ENCODE measurements at places on chromosomes 4 and X.

- no peak for DNase-seq
Observed at GRCh38 chr4:146333187-146333894, 119.0 kb downstream of the REELD1 start.

GRCh38 chrX:95903975-95904374, 780.7 kb upstream of the DIAPH2 start:
- DNase-seq: no peak

- no peak for DNase-seq
Observed at GRCh38 chr4:7630568-7631287, 196.0 kb upstream of the PSAPL1 start.

- DNase-seq: no peak
Observed at GRCh38 chr4:185134307-185134869, 8.7 kb upstream of the SLC25A4 start.

DNA sequence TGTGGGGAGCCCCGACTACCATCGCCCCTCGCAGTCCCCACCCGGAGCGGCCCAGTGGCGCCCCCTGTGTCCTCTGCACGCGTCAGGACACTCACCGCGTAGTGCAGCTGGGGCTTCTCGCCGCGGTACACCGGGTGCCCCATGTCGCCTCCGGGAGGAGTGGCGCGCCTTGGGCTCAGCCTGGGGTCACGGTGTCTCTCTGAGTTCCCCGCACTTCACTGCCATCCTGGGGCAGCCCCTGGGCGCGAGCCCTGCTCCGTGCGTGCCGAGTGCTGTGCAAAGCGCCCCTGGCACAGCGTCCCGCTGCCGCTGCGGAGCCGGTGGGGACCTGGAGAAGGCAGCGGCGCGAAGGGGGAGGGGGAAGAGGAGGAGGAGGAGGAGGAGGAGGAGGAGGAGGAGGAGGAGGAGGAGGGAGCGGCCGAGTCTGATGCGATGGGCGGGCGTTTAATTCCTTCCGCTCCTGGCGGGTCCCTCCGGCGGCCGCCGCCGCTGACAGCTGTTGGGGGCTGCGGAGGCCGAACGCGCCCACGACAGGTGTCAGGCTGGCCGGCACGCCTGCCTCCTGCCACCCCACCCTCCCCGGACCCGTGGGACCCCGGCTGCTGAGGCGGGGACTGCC, 134.3 kb downstream of the AMELX start:
- DNase-seq: no peak

DNA sequence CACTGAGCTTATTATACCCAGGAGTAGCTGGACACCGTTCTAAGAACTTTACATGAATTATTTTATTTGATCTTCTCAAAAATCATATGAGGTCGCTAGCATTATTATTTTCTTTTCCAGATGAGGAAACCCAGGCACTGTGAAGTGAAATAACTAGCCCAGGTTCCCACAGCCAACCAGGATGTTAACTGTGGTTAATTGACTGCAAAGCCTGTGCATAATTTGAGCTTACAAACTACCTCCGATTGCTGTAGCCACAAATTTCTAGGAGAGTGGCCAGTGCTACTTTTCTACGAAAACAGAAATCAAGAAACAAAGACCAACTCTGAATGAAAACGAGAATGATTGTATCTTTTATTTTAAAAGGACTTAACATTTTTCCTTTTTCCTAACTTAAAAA, 27.2 kb downstream of the SPRY1 start:
- no peak for DNase-seq

DNA sequence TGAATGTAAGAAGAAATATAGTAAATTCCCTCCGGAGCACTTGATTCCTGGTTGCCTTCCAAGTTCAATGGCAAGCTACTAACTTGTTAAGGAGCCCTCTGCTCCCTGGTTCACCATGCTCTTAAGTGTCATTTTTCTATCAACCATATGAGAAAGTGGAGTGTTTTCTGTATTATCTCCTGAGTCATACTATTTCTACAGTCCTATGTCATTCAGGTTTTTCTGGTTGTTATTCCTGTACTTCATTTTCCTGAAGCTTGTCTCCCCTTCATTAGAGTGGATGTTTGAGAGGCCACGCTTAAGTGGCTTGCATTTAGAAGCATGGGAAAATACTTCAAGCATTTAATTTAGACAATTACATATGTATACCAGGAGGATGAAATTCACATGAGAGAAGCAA, 14.7 kb upstream of the EPGN start:
- no peak for DNase-seq

GRCh38 chrX:154417157-154417556, 5.8 kb downstream of the TAFAZZIN start:
- no peak for DNase-seq

DNA sequence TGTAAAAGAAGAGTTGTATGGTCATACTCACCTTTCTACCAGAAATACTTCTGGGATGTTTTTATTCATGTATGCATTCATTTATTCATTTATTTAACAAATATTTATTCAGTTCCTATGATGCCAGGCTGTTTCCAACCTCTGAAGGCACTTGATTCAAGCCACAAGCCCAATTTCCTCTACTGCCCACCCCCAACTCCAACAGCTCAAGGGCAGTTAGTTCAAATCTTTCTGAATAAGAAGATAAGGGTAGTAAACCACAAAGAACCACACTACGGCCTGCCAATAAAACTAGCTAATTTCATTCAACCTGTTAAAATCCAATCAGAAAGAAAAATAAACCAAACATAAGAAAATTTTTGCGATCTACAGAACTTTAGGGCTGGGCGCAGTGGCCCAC, 31.2 kb downstream of the LRBA start:
- DNase-seq: no peak

- no peak for DNase-seq
Observed at GRCh38 chr4:184968784-184969201, 49.5 kb upstream of the HELT start.

DNA sequence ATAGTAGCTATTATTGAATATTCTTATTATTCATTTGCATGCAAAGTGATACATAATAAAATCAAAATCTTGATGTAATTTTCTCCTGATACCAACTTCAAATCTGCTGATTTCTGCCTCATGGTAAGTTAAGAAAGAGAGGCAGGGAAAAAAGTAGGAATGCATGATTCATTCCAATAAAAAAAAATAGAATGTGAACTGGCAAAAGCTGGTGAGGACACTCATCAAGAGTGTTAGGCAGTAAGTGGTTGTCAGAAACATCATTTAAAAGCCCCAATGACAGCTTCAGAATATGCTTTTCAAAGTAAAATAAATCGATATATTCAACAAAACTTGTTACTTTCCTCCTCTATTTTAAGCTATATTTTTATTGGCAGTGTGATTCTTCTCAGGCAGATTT, 979.1 kb downstream of the TECRL start:
- DNase-seq: no peak

DNA sequence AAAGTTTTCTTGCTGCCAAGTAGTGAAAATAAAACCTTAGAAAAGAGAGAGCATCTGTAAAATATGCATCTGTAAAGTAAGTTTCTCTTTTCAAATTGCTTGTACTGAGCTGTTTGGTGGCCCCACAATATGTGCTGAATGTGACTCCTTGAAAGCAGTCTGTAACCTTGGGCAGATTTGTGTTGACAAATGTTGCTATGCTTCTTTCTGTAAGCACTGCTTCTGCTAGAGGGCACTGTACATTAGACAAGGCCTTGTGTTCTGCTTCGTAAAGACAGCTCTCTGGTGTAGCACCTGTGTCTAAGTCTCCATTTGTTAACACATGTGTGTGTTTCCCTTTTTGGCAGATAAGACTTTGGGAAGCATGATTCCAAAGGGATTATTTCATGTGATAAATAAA, 56.6 kb upstream of the NRK start:
- DNase-seq: no peak

DNA sequence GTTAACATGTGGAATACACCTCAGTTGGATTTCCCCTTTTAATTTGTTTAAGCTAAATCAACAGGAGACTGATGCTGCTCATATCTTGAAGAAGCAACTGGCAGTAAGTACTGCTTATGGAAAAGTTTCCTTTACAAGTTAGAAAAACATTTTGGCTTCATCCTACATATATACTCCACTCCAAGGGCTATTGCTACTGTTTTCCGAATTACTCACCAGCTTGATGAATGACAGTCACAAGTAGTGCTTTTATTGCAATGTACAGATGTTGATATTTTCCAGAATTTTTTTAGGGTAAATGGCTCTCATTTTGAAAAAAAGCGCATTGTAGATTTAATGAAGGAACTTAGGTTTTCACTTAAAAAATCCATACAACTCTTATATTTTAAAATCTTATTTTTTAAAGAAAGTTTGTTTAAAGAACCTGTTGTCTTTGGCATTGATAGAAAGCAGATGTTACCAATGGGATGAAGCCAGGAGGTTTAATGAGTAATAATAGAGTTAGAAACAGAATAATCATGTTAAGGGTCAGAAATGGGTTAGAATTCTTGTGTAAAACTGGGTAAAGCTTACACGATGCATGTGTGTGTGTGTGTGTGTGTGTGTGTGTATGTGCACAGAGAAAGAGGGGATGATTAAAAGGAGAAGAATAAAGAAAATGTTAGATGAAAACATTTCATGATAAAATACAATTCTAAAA, 272.9 kb downstream of the CFAP299 start:
- DNase-seq: no peak

DNA sequence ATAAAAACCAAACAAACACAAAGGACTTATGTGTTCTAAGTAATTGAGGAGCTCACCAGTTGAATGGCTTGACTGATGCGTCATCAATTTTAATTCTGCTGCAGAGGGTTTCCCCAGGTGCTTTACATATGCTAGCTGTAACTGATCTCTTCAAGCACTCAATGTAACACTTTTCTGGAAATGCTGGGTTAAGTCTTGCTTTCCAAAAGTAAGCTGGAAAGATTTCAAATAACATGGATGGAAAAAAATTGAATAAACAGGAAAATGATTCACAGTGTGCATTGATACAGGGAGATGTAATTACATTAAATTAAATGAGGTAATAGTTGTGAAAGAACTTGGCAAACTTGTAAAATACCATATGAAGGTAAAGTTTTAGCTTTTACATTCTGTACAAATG, 186.7 kb upstream of the WDFY3 start:
- no peak for DNase-seq

DNA sequence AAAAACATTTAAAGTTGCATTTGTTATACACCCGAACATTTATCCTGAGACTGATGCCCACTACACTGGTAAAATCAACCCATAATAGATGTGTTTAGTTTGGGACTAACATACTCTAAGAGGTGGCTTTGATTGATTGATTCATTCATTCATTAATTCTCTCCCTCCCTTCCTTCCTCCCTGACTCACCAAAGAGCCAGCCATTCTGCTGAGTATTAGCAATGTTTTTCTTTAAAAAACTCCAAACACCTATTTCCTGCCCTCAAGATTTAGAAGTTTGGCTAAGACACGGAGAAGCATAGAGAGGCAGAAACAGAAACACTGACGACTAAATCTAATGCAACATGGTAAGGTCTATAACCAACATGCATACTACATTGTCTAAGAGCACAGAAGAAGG, 88.9 kb downstream of the RASL11B start:
- no peak for DNase-seq

GRCh38 chr4:141246683-141247429, 26.2 kb downstream of the ZNF330 start:
- DNase-seq: no peak

DNA sequence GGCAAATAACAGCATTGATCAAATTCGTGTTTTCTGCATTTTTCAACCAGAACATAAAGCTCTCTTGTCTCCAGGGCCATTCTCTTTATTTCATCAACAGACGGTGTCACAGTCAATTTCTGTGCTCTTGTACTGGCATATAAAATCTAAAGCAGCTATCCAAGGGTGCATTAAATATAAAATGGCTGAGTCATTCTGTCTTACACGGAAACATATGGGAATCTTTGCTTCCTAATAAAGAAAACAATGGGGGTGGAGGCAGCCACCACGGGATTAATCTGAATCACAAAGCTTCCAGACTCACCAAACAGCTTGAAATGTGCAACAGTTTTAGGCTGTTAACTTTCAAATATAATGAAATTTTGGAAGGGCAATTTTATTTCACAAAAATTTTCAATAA, 132.6 kb downstream of the IL15 start:
- DNase-seq: no peak

- no peak for DNase-seq
Observed at GRCh38 chrX:9611436-9612145, 146.7 kb downstream of the TBL1X start.

DNA sequence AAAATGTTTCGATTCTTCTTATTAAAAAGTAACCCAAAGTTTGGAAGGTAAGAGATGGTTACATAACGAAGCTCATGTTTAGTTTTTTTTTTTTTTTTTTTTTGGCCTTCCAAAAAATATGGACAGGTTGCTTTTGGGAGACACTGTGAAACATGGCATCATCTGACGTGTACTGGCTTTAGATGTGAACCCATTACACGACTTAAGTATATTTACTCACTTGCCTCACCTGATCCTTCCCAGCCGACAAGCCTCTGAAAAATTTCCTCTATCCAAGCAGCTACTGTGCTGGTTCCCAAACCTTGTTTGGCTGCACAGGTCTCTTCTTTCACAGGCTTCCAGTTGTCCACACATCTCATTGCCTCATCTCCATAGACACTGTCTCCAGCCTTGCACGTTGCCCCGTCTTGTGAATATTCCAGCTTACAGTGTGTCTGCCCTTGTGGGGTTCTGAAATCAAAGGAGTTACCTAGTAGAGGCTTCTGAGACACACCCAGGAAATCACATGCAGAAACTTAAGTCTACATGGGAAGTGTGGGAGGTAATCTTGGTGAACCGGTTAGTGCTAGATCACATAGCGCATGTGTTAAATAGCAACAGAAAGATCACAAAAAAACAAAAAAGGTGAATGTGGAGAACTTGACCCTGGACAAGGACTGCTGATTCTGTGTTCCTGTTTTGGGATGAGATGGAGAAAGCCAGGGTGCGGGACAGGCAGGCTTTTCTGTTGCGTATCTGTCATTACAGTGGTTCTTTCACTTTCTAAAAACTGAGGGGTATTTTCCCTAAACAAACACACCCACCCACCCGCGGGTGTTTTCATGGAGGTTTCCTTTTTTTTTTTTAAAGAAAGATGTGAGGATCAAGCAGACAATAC, 328.6 kb downstream of the ARHGAP10 start:
- DNase-seq: no peak

DNA sequence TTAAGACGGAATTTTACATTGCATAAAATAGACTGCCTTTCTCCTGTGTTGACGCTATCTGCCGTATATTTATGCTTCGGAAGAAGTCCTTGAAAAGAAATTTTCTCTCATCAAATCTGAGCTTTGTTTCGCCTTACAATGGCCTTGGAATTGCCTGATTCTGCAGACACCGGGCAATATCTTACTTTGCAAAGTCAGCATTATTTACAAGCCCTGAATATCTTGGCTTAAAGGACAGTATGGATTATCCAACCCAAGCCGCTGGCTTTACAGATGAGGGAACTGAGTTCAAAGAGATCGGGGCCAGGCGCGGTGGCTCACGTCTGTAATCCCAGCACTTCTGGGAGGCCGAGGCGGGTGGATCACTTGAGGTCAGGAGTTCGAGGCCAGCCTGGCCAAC, 1.1 kb upstream of the MANBA start:
- DNase-seq: no peak

DNA sequence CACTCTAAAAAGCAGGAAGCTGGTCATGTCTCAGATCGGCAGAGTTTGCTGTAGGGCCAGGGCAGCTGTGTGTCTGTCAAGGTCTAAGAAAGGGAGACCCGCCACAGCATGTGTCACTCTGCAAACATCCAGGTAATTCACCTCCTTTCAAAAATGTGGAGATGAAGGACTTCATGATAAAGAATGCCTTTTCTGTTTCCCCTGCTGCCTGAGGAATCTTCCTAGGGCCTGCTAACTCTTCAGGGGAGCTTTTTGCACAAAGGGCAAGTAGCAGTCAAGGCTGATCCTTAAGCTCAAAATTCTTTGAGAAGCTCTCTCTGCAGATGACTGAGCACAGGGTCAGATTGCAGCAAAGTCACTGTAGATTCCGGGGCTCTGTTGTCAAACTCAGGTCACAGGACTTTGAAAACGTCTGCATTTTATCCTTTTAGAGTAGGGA, 21.1 kb downstream of the RASL11B start:
- DNase-seq: no peak
